ENCODE measurements at places on chromosomes 13 and 19.

DNA sequence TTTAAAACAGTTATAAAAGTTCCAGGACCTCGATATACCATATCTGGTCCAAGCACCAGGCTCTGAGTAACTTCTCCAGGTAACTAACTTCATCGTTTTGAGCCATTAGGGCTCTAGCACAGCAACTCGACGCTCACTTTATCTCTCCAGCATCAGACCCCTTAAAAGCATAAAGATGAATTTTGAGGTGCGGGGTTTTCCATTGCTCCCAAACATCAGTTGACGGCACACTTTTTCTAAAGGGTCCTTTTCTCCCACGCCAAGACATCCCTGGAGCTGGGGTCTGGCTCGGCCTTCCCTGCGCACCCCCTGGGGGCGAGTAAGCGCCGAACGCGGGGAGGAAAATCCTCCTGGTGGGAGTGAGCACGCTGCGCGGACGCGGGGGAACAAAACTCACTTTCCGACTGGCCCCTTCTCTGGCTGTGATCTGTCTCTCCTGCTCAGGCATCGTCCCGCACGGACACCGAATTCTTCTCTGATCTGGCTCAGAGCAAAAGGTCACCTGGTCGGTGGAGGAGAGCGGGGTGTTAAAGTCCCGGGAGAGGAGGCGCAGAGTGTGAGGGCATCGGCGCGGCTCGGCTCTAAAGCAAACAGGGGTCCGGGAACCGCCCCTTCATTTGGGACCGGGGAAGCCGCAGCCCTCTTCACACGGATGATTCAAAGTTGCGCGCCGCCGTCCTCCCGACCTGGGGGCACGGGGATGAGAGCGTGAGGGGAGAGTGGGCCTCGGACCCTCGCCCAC, at the start of gene ATP7B:
Gene ATP7B, minus strand, starts transcription at position 561 of the 742 bp plus-strand sequence. Its CDS starts 113 bp downstream, at position 448.
- peak; percentile 15 for DNase-seq

DNA sequence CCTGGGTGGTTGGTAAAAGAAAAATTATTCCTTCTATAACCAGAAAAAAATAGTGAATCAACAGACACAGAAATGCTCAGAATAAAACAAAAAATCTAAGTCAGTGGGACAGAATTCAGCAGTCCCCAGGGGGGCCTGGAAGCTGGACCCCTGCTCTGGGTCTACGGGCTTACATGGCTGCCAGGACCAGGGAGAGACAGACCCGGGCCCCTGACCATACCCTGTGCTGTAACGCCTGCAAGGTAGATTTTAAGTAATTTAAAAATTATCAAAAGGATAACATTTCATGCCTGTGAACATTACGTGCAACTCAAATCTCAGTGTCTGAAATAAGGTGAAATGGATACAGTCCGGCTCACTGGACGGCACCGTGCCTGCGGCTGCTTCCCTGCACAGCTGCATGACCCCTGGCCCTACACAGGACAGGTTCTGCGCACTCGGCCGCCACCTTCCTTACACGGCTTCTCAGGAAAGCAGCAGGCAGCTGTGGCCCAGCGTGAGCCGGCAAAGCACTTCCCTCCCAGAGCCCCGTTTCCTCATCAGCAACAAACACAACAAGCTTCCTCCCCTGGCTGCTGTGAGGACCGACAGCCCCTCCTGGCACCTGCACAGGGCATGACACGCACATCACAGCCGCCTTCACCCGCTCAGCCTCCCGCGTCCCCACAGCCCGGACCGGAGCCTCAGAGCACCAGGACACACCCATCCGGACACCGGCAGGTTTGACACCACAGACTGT, 22.2 kb downstream of the RASA3 start:
- peak; percentile 82 for DNase-seq

GRCh38 chr13:111664696-111665095, 344.3 kb downstream of the TEX29 start:
- DNase-seq = no peak

DNA sequence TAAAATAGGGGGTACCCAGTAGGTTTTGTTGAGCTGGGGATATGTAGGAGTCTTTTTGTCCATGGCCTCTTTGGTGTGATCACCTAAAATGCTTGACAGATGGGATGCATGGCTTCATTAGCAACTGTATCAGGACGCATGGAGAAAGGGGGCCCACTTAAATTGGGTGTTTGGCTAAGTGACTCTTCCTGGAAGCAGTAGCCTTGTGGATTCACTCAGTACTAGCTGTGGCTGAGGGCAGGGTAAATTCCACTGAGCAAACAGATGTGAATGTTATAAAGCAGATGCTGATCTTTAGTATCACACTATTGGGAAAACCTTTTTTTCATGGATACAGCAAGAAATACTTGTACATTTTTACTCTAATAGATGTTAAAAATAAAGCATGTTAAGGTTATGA, 140.0 kb downstream of the FGF14 start:
- no peak for DNase-seq

All from CD4-positive, alpha-beta T cell treated with Interleukin-10 for 1 hour (primary cell).